ENCODE measurements at places on chromosomes 3 and 15.

DNA sequence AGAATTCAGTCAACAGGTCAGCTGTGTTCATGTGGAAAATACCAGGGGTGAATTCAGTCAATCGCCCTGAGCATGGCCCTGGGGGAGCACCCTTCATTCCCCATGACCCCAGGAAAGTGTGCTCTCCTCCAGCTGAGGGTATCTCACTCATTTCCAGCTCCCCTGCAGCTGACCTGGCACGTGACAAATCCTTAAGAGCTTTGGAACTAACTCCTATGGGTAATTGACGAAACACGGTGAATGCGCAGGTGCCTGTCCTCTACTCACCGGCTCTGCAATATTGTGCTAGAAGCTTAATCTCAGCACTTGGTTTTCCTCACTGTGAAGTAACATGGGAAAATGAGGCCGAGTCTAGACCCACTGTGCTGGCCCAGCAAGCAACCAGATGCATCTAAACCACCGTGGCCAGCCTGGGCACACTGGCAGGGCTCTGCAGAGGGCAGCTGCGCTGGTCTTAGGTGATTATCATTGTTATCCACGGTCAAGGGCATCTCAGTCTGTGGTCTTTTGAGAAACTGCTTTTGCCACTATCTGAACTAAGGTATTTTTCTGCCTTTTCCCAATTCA is 63.1 kb downstream of the SPSB4 start:
- DNase-seq = no peak

- no peak for DNase-seq
Observed at GRCh38 chr3:167125612-167126407, 254.3 kb downstream of the ZBBX start.

DNA sequence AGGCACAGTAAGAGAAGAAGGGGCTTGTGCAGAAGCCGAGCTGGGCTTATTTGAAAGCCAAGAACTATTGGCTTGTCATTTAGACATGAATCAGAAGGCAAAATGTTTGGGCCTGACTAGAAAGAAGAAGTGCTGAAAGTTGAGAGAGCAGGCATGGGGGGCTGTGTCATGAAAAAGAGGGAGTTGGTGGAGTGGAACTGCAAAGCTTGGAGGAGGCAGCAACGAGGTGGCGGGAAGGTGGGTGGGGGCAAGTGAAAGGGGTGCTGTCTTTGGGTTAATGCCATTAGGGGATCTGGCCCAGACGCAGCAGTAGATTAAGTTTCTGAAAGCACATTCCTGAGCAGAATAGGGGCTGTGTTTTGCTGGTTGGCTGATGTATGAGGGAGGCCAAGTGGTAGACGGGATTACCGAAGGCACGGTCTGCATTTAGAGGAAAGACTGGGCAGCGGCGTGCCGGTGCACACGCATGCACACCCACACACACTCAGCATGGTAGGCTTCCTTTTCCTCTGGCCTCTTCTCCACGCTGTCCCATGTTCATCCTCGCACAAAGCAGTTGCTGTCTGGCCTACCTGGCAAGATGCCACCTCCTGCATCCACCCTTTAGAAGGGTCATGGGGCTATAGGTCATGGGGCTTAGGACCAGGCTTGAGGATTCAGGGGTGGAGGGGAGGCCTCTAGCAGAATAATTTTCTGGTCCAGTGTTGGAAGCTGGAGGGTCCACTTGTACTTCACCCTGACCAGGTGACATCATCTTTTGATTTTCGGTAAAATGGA is 43.0 kb downstream of the BOC start:
- no peak for DNase-seq

DNA sequence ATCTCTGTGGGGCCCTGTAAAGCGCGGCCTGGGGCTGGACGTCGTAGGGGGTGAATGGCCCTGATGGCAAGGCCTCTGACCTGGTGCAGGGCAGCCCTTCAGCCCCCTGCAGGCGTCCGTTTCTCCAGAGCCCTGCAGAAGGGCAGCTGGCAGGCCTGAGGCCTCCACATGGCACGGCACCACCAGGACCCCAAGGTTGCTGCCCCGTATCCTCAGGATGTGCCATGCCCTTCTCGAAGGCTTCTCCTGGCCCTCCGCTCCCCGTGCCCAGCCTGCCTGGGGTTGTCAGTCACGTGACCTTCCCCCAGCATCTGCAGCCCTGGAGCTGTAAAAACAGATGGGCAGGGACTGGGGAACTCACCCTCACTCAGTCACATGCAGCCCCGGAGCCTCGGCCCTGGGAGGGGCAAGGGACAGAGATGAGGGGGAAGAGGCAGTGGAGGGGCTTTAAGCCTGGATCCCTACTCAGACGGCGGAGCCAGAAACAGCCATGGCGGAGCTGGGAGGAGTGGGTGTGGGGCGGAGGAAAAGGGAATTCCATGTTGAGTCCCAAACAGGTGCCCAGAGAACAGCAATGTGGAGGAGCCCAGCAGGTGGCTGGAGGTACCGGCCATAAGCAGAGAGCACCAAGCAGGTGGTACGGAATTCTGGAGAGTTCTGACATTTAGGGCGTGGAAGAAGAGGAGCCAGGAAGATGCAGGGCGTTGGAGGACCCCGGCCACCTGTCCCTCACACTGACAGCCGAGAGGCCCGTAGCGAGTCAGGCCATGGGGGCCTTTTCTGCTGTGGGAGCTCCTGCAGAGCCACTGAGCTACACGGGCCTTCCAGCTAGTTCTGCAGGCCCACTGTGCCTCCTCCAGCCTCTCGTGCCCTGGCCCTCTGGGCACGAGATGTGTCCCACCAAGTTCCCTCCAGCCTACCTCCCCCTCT is 193.1 kb downstream of the XXYLT1 start:
- no peak for DNase-seq

DNA sequence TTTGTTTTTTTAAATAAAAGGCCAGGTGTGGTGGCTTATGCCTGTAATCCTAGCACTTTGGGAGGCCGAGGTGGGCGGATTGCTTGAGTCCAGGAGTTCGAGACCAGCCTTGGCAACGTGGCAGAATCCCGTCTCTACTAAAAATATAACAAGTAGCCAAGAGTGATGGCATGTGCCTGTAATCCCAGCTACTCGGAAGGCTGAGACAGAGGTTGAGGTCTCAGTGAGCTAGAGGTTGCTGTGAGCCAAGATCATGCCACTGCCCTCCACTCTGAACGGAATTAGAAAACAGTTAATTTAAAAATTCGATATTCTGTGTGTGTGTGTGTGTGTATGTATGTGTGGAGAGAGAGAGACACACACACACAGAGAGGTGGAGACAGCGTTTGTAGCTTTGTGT is 58.8 kb downstream of the TCF12 start:
- DNase-seq = no peak

- DNase-seq = no peak
Observed at GRCh38 chr15:90730290-90730689, 13.1 kb downstream of the BLM start.
